Activated CD4-positive, CD25-positive, alpha-beta regulatory T cell treated with anti-CD3 and anti-CD28 coated beads, Interleukin-2, amount 50 U/mL, for 24 hours (primary cell): ENCODE measurements at places on chromosomes 13 and 19.

DNA sequence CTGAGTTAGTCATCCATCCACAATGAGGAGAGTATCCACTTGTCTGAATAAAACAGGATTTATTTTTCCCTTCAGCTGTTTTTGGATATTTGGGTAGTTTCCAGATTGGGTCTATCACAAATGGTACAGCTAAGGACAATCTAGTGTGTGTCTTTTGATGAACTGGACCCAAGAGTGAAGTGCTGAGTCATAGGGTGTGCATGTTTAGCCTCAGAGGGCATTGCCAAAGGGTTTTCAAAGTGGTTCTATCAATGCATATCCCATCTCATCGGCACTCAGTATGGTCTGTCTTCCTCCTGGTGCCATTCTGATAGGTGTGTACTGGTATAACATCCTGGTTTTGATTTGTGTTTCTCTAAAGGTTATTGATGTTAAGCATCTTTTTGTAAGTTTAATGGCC lies 62.3 kb downstream of the GSX1 start:
- no peak for ATAC-seq

DNA sequence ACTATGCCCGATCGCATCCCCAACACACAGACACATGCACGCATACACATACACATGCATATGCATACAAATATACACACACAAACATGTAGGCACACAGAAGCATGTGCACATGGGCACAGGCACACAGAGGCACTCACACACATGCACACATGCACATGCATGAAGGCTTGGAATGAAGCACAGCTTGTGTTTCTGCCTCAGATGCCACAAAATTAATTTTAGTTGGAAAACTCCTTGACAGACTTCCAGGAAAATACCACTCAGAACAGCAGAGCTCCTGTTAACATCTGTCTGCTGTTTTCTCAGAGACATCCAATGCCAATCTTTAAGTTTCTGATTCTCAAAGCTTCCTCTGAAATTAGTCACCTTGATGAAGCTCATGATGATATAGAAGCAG lies 532.7 kb downstream of the RFC3 start:
- no peak for ATAC-seq

DNA sequence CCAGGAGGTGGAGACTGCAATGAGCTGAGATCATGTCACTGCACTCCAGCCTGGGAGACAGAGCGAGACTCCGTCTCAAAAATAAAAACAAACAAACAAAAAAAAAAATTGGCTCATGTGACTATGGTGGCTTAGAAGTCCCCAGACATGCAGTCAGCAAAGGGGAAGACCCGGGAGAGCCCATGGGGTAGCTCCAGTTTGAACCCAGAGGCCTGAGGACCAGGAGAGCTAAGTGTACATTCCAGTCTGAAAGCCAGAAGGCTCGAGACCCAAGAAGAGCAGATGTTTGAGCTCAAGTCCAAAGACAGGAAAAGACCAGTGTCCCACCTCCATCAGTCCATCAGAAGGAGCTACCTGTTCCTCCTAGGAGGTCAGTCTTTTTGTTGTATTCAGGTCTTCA lies 175.2 kb downstream of the TSHZ3 start:
- no peak for ATAC-seq

DNA sequence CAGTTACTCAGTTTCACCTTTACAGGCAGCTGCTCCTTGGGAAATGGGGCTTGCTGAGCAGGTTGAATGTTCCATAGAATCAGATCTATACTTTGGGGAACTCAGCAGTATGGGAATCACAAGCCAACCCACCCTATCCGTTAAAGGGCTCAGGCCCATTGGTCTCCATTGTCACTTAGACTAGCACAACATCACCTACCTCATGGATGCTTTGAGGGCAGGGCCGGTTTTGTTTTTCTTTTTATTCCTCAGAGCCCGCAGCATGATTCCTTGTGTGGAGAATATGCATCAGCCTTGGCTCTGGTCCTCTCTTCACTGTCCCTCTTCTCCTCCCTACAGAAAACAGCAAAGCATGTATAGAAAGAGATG lies 48.0 kb downstream of the LRCH1 start:
- no peak for ATAC-seq

DNA sequence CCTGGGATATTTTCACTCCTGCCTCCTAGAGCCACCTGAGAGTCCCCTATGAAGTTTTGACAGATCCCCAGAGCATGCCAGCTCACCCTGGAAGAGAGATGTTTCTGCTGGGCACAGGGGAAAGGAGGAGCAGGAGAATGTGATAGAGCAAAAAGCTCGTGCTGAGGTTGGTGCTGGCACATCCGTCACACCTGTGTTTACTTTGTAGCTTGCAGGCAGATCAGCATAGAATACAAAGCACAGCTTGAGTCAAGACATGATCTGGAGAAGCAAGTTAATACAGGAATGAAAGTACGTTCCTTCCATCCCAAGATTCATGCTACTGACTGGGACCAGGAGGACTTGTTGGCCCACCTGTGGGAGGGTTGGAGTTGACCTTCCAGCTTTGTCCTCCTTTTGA lies 46.1 kb downstream of the HSPH1 start:
- no peak for ATAC-seq

DNA sequence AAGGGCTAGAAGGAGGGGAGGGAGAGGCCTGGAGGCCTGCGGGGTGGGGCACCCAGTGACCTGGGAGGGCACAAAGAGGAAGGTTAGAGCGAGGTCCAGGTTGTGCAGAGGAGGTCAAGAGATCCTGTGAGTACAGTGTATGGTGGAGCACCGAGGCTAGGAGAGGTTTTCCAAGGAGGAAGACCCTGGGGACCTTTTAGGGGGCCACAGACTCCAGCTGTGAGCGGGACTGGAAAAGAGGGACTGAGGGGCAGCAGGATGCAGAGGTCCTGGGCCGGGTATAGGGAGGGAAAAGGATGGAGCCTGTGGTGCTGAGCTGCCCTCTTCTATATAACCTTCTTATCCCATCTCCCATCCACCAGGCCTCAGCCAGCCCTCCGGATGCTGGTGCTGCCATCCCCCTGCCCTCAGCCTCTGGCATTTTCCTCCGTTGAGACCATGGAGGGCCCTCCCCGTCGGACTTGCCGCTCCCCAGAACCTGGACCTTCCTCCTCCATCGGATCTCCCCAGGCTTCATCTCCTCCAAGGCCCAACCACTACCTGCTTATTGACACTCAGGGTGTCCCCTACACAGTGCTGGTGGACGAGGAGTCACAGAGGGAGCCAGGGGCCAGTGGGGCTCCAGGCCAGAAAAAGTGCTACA lies 863 bp downstream of the ZNF581 start:
- no peak for ATAC-seq

- ATAC-seq: no peak
Measured at GRCh38 chr13:30848332-30849027, 57.6 kb upstream of the MEDAG start.

GRCh38 chr19:45973553-45974338 lies at the start of gene NOVA2:
Gene NOVA2, minus strand, starts transcription at chr19:45973865. Its CDS starts 514 bp downstream, at chr19:45973351.
- no peak for ATAC-seq

DNA sequence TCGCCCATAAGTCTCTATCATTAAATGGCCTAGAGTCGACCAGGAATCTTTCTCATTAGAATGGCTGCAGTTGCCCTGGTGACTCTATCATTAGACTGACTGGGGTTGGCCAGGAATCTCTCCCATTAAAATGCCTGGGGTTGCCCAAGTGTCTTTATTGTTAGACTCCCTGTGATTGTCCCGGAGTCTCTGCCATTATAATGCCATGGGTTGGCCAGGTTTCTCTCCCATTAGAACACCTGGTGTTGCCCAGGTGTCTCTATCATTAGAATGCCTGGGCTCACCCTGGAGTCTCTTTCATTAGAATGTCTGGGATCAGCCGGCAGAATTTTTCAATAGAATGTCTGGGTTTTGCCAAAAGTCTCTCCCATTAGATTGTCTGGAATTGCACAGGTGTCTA lies 1459.3 kb downstream of the UQCRFS1 start:
- ATAC-seq: no peak
